Fibroblast of lung (primary cell): ENCODE measurements at places on chromosomes 2 and 18. TPM values are rescaled to one million over a fixed set of nuclear protein-coding genes. Genes with fewer than 3 reads are reported as not detected.

Gene VWC2L
- total RNA-seq = not detected in 2 replicates

Gene USP34
- total RNA-seq = 113 and 129 TPM in 2 replicates

Gene ATP8B1
- total RNA-seq = 53.4 and 109 TPM in 2 replicates

Gene PRKCE
- 12.3 and 19.0 TPM in 2 replicates for total RNA-seq

Gene TLX2
- under 0.01 TPM in 1 of 2 replicates, not detected in the other for total RNA-seq

Gene DGKD
- 8.2 and 9.9 TPM in 2 replicates for total RNA-seq

Gene SERPINB12
- total RNA-seq = not detected in 2 replicates

Gene FRZB
- 2.0 and 5.6 TPM in 2 replicates for total RNA-seq

Gene DSG1
- not detected in 2 replicates for total RNA-seq

Gene MFSD2B
- 0.17 TPM in 1 of 2 replicates, not detected in the other for total RNA-seq

Gene CDH2
- total RNA-seq = 2.0 and 8.7 TPM in 2 replicates

Gene CMPK2
- 0.26 and 0.33 TPM in 2 replicates for total RNA-seq

Gene FOXI3
- total RNA-seq = not detected in 2 replicates

Gene IL37
- not detected in 2 replicates for total RNA-seq

Gene DAW1
- total RNA-seq = not detected in 2 replicates

Gene CAVIN2
- 12.6 and 28.1 TPM in 2 replicates for total RNA-seq

Gene NEU2
- total RNA-seq = not detected in 2 replicates

Gene ZNF2
- total RNA-seq = 11.7 and 11.8 TPM in 2 replicates

Gene RGPD6
- total RNA-seq = 22.6 and 23.6 TPM in 2 replicates

Gene SLC8A1
- total RNA-seq = 74.0 and 109 TPM in 2 replicates

Gene AQP12B
- not detected in 2 replicates for total RNA-seq

Gene HJURP
- total RNA-seq = 0.26 and 5.8 TPM in 2 replicates

Gene SPATA3
- total RNA-seq = not detected in 2 replicates

Gene HMSD
- total RNA-seq = 0.83 TPM in 1 of 2 replicates, not detected in the other

Gene CTNNA2
- not detected in 2 replicates for total RNA-seq

Gene PRKAG3
- total RNA-seq = 0.26 and 0.33 TPM in 2 replicates

Gene ACVR1
- 30.8 and 42.9 TPM in 2 replicates for total RNA-seq

Gene CXCR4
- total RNA-seq = under 0.01 TPM in 1 of 2 replicates, not detected in the other

Gene PRADC1
- 6.7 and 11.7 TPM in 2 replicates for total RNA-seq

Gene DTNB
- 4.1 and 5.4 TPM in 2 replicates for total RNA-seq

Gene SOWAHC
- total RNA-seq = 7.1 and 10.3 TPM in 2 replicates

Gene CGREF1
- 2.3 and 10.0 TPM in 2 replicates for total RNA-seq

Gene LHCGR
- total RNA-seq = not detected in 2 replicates
